ENCODE measurements at places on chromosomes 16 and 17.

DNA sequence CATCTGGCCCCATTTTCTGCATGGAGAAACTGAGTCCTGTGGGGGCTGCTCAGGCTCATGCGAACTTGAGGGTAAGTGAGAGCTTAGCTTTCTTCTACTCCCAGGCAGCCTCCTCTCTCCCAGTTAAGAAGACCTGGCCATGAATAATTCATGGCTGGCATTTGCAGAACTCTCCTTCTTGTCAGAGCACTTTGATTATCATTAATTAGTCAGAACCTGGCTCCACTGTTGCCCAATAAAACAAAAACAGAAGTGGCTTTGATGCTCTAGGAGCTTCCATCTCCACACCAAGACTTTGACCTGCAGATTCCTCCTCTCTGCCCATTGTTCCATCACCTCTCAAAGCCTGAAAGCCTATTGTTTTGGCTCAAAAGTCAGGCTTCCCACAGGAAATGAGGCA is 45.5 kb upstream of the CDH3 start:
- no peak for DNase-seq

DNA sequence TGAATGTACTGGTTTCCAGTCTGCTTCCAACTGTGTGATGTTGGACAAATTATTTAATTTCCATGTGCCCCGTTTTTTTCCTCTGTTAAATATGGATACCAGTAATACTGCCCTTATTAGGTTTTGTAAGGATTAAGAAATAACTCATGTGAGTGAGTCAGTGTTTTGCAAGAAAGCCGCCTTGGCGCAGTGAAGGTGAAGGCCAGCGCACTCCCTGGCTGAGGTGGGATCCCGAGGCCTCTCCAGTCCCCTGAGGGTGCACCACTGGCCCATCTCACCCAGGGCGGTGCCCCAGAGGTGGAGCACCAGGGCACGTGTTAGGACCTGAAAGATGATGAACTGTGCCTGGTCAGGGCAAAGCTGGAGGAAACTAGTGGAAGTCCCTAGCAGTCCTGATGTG is 43.5 kb downstream of the PHKB start:
- DNase-seq, result no peak

GRCh38 chr17:66665194-66665593 is 169.7 kb upstream of the CACNG5 start:
- no peak for DNase-seq

GRCh38 chr16:84303516-84303915 is 8.8 kb downstream of the WFDC1 start:
- no peak for DNase-seq

- DNase-seq, result peak; percentile 88
These were observed 1.1 kb upstream of the AKTIP start for GRCh38 chr16:53503991-53504663.
